ENCODE measurements at places on chromosomes 7 and 10.

DNA sequence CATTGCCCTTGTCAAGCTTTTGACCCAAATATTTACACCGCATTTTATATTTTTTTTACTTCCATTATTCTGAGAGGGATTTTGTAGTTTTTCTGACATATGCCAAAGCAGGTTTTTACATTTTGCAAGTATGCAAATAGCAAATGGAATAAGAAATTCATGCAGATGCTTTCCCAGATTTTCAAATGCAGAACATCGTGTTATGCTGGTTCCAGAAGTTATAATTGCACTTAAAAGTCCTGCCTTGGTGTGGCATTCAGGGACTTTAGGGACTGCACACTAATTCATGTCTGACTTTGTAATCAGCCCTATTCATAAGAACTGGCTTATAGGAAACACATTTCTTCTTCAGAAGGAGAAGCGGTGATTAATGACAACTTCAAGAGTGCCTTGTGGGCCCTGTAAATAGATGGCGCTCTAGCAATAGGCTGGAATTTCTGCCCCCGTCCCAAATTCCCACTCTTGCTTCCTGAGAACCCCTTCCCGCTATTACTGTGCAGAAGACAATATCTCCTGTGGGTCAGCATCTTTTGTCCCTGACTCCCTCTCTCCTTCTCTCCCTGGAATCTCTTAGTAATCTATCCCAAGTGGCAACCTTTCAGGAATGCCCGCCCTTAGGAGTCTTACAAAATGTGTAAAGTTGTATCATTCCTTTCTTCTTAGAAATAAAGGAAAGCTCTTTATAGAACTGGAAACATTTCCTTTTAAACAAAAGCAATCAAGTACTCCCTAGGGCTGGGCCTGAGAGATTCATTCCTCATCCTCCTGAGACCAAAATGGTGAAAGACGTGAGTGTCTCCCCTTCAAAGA is 264.0 kb downstream of the INHBA start:
- DNase-seq = peak; percentile 45

GRCh38 chr10:35372329-35372728 is 36.0 kb downstream of the CCNY start:
- no peak for DNase-seq

DNA sequence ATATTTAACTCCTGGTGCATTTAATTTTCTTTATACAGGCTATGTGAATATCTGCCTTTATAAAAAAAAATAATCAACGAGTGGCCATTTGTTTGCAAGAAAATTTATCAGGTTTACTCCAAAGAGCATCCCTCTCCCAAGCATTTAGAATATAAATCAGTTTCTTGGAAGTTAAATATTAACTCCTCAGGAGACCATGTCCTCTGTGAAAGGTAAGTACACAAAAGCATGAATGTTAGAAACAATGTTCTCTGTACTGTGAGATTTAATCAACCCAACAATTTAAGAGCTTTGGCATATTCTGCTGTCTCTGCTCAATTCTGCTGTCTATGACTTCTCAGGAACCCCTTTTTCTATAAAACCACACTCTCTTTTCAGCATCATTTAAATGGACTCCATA is 119.3 kb upstream of the LAMB4 start:
- DNase-seq = no peak

- DNase-seq = peak; percentile 98
Observed at GRCh38 chr10:987870-988666, at the start of gene GTPBP4. Gene GTPBP4, plus strand, starts transcription at chr10:988434. Its CDS starts 46 bp downstream, at chr10:988480.

DNA sequence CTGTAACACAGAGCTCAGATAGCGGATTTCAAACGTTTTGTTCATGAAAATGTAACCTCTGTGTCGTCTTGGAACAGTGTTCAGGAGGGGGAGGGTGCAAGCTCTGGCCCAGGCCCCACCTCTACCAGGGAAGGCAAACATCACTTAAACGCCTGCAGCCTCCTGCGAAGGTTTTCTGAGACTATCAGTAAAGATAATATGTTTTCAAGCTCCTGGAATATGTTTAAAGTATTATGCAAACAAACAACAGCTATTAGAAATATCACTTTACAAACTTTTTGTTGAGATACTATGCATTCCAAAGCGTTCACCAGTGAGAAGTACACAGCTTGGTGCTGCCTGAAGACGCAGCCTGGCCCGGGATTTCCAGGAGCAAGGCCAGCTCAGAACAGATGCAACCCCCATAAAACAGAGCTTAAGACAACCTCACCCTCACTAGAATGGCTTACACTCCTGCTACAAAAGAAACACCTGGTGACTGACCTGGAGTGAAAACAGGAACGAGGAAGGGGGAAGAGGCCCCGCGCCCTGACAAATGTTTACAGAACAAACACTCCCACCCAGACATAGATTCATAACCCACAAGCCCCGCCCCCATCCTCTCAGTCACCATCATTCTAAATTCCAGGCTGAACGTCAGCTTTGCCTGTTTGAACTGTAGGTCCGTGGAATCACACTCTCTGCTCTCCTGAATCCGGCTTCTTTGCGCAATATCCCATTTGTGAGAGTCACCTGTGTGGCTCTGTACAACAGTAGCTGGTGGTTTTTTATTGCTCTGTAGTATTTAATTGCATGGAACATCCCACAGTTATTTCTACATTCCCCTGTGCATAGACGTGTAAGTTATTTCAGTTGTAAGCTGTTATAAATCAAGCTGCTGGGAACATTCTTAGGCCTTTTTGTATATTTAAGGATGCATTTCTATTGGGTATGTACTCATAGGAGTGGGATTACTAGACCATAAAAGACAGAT is 155.0 kb downstream of the PTPRN2 start:
- peak; percentile 6 for DNase-seq

GRCh38 chr7:151409667-151410404 is at the start of gene WDR86:
Gene WDR86, minus strand, starts transcription at chr7:151410038. Its CDS starts 449 bp downstream, at chr7:151409589.
- no peak for DNase-seq

DNA sequence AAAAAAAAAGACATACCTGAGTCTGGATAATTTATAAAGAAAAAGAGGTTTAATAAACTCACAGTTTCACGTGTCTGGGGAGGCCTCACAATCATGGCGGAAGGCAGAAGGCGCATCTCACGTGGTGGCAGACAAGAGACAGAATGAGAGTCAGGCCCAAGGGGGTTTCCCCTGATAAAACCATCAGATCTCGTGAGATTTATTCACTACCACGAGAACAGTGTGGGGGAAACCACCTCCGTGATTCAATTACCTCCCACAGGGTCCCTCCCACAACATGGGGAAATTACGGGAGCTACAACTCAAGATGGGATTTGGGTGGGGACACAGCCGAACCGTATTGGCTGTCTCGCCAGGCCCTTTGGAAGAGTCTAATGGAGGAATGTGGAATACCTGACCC is 9.0 kb upstream of the MAFK start:
- no peak for DNase-seq

DNA sequence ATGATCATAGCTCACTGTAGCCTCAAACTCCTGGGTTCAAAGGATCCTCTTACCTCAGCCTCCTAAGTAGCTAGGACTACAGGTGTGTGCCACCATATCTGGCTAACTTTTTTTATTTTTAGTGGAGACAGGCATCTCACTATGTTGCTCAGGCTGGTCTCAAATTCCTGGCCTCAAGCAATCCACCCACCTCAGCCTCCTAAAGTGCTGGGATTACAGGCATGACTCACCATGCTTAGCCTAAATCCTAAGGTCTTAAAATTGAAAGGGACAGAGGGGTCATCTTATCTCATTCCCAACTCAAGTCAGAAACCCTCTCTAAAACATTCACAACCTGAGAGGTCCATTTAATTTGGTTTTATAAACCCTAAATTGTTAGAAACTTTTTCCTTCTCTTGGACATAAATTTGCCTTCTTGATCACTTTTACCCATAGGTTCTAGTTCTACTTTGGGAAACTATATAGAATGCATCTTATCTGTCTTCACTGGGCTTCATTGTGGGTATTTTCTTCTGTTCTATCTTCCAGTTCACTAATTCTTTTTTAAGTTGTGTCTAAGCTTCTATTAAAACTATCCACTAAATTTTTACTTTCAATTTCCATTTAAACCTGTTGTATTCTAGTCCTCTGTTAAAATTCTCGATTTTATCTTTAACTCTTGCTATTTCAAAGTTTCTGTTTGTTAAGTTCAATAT is 183.4 kb upstream of the KAT6B start:
- no peak for DNase-seq

DNA sequence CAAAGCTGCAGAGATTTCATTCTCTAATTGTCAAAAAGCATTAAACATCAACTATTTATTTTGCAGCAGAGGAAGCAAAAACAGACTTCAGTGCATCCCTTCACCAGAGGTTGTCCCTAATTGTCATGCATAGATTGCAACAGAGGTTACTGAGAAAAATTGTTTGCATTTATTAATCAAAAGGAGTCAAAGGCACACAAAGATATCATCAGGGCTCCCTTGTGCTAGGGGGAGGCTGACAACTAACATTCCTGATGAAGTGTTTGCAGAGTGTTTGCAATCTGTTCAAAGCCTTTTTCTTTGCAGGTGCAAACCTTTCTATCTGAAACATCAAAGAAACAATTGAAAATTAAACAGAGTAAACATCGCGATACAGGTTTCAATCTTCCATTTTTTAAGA is 227.5 kb downstream of the TEX36 start:
- DNase-seq = no peak

- no peak for DNase-seq
Observed at GRCh38 chr7:66731986-66732385, 8.5 kb upstream of the RABGEF1 start.
